ENCODE measurements at places on chromosomes 6 and 20.

DNA sequence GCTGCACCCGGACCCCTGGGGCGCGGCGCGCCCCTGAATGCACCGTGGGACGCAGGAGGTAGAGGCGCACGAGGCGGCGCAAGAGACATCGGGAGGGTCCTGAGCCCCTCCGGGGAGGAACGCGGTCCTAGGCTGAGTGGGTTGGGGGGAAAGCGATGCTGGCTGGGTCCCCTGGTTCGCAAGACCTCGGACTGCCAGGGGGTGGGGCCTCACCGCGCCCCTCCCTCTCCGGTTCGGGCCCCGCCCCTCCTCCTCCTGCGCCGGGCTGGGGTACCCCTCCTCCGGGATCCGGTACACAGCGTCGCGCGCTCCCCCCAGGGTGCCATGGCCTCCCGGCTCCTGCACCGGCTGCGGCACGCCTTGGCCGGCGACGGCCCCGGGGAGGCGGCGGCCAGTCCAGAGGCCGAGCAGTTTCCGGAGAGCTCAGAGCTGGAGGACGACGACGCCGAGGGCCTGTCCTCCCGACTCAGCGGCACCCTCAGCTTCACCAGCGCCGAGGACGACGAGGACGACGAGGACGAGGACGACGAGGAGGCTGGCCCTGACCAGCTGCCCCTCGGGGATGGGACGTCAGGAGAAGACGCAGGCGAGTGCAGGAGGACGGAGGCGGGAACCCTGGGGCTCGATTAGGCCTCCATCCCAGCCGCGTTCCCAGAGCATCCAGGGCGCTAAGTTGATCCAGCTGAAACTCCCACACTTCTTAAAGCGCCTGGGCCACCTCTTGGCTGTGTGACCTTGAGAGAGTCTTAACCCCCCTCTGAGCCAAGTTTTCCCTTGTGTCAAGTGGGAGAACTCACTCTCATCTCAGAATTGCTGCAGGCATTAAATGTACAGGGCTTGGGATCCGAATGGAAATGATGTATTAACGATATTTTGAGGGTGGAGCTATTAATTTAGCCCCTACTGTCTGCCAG, 541 bp downstream of the SNX21 start:
- peak; percentile 73 for DNase-seq

GRCh38 chr6:55997223-55997874, 122.0 kb upstream of the BMP5 start:
- no peak for DNase-seq

- DNase-seq: peak; percentile 27
Observed at GRCh38 chr6:10411131-10411970, 3.5 kb downstream of the TFAP2A start.

DNA sequence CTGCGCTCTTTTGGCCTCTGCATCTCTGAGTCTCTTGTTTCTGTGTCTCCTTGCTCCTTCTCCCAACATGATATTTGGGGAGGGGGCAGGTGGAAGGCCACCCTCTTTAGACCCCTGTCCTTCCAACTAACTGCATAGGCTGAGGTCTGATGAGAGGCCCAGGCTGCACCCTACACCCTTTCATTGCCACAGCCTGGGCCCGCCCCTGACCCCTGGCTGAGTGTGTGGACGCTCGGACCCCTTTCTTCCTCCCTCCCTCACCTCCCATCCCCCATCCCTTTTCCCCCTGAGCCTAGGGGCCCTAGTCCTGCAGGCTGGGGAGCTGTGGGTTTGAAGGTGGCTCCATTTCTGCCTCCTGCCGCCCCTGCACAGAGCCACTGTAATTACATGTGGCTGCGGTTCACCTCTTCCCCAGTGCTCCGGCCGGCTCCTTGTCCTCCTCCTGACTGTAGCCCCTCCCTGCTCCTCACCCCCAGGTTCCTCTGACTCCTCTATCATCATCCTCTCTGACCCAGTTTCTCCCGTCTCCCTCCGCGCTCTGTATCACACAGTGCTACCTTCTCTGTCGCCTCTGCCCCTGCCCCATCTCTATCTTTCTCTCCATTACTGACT, 6.8 kb downstream of the MDFI start:
- no peak for DNase-seq

DNA sequence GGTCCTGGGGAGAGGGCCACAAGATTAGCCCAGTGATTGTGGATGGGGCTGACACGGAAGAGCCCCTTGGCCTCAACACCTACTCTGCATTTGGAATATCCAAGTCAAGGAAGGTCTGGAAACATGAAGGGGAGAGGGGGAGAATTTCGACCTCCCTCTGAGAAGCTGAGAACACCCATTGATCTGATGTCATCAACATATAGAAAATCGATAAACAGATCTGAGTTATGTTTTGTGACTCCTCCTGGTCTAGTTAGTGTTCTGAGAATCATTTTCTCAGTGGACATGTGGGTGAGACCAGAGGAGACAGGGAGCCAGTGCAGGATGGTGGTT, 108.0 kb downstream of the SLC22A3 start:
- no peak for DNase-seq

DNA sequence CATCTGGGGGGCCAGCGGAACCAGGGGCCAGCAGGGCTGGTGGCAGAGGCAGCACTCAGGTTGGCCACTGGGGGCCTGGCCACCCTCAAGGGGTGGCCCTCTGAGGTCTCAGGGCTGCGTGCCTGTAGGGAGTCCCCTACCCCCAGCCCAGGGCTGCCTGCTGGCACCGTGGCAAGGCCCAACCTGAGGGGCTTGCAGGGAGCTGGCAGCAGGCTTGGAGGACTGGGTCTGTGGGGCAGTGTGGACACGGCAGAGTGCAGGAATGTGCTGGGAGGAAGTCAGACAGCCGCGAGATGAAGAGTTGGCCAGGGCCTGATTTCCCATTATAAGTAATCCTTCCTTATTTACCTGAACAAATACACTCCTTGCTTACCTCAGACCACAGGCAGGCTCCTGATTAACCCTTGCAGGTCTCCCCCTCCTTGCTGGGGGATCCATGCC, at the start of gene SPDEF:
Gene SPDEF (minus strand): TSS at position 299 of the 441 bp plus-strand sequence. CDS start 11,874 bp downstream, outside the sequence.
- no peak for DNase-seq

DNA sequence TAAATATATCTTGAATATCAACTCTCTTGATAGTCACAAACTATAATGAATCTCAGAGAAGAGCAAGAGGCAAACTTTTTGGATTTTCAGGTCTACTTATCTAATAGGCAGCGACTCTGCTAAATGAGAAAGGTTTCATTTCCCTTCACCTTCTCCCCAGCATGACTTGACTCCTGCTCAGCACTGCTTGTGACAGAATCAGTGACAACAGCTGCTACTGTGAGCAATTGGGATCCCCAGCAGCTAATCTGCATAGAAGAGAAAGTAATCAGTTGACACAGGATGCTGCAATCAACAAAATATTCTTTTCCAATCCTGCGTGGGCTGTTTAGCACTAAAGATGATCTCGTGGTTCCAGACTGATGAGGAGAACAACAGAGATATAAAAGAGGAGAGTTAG, 205.5 kb downstream of the MMUT start:
- no peak for DNase-seq

- DNase-seq: peak; percentile 10
Observed at GRCh38 chr6:50120300-50120699, 70.6 kb upstream of the DEFB112 start.

- no peak for DNase-seq
Observed at GRCh38 chr6:163599136-163599535, 184.6 kb downstream of the QKI start.

DNA sequence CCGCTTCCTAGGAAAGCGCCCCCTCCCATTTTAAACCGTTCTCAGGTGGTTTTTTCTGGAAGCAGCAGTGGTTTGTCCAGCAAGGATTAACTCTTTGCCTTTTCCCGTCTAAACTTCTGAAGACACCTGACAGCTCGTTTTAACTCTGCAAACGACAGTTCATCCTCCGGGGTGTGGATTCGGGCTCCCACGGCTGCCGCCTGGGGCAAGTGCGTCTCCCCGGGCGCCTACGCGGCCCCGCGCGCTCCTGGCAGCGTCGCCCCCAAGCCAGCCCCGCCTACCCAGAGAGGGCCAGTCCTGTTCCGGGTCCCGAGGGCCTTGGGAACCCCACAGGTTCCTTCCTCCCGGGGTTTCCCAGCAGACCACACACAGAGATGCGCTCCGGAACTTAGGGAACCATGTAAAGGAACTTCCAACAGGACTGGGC, 54.4 kb downstream of the PRR18 start:
- no peak for DNase-seq

DNA sequence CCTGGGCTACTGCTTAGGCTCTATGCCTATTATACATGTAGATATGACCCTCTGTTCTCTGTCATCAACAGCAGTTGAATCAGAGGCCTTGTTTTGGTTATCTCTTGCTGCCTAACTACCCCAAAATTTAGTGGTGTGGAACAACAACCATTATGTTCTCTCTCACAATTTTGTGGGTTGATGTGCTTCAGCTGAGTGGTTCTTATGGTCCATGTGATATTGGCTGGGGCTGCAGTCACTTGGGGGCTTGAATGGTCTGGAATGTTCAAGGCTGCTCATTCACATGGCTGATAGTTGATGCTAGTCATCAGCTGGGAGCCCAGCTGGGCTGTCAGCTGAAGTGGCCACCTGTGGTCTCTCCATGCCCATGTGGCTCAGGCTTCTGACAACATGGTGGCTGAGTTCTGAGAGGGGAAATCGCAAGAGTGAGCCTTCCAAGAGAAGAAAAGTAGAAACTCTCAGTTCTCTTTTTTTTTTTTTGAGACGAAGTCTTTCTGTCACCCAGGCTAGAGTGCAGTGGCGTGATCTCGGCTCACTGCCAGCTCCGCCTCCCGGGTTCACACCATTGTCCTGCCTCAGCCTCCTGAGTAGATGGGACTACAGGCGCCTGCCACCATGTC, 47.8 kb downstream of the SHLD1 start:
- DNase-seq: no peak

DNA sequence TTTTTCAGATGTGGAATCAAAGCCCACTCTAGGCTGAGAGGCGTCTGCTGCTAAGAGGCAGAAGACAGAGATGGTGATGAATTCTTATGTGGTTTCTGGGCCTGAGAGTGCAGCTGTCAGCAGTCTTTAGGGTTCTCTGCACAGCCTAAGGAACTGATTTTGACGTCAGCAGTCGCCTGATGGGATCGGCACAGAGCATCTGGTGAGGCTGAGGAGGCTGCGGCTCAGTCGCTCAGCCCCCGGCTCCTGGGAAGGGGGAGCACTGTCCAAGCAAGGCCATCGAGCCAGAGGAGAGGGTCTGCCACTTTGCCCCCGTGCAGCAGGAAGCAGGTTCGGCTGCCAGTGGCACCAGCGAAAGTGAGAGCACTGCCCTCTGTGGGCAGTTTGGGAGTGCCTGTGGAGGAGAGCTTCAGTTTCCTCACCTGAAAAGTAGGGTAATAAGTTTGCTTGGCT, 92.5 kb downstream of the TCP11 start:
- DNase-seq: no peak

- peak; percentile 79 for DNase-seq
Observed at GRCh38 chr6:107666084-107666980, 157.8 kb downstream of the SCML4 start.

- DNase-seq: no peak
Observed at GRCh38 chr20:36298795-36299339, 7.3 kb upstream of the DLGAP4 start.

- peak; percentile 32 for DNase-seq
Observed at GRCh38 chr20:52219441-52219840, 27.9 kb upstream of the ZFP64 start.

GRCh38 chr20:58630063-58630462, 21.0 kb upstream of the STX16 start:
- DNase-seq: peak; percentile 87

DNA sequence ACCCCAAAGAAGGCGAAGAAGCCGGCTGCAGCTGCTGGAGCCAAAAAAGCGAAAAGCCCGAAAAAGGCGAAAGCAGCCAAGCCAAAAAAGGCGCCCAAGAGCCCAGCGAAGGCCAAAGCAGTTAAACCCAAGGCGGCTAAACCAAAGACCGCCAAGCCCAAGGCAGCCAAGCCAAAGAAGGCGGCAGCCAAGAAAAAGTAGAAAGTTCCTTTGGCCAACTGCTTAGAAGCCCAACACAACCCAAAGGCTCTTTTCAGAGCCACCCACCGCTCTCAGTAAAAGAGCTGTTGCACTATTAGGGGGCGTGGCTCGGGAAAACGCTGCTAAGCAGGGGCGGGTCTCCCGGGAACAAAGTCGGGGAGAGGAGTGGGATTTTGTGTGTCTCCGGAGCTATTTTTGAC, 69.6 kb downstream of the HFE start:
- no peak for DNase-seq

DNA sequence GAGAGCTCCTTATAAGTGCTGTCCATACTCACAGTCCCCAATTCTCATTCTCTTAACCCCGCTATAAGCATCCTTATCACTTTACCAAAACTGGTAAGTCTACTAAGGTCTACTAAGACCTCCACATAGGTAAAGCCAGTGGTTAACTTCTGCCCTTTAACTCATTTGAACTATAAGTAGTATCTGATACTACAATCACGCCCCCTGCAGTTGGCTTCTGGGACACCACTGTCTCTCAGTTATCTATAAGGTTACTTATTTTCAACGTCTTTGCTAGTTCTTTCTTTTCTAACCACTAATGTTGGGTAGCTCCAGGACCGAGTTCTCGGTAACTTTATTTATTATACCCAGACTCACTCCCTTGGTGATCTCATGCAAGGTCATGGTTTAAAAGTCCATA, 142.6 kb downstream of the ARHGAP18 start:
- peak; percentile 49 for DNase-seq

- no peak for DNase-seq
Observed at GRCh38 chr20:13922241-13922640, 68.2 kb downstream of the SEL1L2 start.

All from M059J (cell line).